ENCODE measurements at places on chromosomes 11 and 22.

DNA sequence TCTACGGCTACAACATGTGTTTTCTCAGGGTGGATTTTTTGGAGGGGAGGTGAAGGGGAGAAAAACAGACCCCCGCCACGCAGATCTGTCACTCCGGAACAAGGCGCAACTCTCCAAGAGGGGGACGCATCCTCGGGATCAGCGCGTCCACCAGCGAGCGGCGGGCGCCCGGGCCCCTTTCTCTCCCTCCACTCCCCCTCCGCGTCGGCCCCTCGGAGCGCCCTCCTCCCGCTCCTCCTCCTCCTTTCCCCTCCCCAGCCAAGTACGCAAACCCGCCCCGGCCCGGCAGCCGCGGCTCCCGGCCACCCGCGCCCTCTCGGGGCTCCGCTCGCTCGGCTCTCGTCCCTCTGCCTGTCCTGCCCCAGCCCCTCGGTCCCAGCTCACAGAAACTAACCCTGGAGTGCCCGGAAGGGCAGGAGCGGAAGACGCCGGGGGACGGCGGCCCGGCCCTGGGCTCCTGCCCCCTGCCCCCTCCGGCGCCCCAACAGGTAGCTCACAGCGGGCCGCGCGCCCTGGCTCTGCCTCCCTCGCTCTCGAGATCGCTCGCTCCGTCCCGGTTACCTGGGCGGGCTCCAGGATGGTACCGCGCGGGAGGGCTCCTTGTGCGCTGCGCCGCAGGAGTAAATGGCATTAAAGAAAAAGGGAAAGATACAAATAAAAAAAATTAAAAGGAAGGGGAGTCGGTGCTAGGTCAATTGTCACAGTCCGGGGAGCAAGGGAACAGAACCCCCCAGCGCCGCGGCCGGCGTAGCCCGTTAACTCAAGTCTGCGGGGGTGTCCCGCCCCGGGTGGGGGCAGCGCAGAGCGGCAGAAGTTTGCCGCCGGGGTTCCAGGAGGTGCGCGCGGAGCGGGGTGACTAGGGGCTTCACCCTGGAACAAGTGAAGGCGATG lies 131.4 kb upstream of the C11orf58 start:
- peak; percentile 53 for DNase-seq

DNA sequence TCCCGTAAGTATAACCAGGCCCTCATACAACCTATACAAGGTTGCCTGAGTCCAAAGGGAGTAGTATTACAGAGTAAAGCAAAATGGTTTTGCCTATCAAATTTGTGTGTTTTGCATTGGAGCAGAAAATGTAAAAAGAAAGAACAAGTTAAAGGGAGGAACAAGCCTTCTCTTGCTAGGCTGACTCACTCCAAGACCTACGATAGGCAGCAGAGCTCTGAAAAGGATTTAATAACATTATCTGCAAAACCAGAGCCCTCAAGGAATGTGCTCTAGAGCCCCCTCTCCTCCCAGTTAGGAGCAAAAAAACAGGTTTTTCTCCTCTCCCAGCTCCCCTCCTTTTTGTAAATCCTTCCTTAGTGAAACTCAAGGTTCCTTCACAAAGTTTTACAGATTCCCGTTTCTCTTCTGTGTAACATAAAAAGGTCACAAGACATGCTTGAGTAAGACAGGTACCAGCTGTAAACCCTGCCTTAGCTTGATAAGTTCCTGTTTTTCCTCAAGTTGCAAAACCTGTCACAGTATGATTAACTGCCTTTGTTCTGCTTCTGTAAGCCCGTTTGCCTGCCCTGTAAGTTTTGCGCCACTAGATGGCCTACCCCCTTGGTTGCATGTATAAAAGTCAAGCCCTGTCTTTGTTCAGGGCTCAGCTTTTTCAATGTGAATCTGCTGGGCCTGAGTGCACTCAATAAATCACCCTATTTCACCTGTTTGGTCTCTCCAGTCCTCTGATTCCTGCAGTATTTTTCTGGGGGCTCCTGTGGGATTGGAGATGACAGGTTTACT lies 498.2 kb downstream of the KCNA4 start:
- no peak for DNase-seq

DNA sequence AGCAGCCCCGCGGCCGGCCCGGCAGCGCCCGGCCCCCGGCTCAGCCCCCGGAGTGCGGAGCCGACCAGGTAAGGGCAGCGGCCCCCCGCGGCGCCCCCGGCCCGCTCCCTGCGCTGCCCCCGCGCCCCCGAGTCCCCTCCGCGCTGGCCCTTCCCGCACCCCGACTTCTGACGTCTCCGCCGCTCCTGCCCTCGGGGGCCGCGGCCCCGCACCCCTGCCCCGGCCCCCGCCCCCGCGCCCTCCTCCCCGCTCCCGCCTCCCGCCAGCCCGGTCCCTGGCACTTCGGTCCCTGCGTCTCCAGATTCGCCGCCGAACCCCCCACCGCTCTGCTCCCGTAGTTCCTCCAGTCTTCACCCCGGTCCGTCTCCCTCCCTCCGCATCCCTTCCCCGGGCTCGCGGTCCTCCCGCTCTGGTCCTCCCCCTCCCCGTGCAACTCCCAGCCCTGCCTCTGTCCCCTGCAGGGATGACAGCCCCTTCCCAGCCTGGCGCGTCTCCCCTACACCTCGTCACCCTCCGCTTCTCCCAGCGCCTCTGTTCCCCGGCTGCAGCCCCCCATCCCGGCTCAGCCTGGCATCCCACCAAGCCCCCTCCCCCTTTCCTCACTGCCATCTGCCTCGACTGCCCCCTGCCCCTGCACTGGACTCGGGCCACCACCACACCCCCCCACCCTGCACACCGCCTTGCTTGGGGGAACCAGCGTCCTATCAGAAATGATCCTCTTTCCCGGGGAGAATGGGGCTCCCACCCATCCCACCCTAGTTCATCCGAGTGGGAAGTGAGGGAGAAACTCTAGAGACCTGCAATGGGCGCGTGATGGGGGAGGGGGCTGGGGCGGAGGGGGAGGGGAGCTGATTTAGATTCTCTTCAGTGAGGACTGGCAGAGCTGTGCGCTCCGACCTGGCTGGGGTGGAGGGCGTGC lies 531 bp downstream of the GRIK4 start:
- DNase-seq: no peak

GRCh38 chr11:86523738-86524619 lies 148.4 kb downstream of the ME3 start:
- DNase-seq: no peak

- no peak for DNase-seq
Observed at GRCh38 chr11:72823105-72823804, 9.0 kb downstream of the ATG16L2 start.

DNA sequence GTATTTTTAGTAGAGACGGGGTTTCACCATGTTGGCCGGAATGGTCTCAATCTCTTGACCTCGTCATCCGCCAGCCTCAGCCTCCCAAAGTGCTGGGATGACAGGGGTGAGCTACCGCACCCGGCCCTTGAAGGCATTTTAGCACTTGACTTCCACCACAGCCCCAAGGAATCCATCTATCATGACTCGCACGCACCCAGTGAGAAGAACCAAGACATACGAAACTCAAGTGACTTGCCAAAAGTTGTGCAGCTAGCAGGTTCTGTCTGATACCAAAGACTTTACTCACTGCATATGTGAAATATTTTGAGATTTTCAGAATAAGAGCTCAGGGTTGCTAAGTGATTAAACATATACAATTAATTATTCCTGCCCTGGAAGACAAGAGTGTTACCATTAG lies 21.0 kb downstream of the FLI1 start:
- DNase-seq: no peak

DNA sequence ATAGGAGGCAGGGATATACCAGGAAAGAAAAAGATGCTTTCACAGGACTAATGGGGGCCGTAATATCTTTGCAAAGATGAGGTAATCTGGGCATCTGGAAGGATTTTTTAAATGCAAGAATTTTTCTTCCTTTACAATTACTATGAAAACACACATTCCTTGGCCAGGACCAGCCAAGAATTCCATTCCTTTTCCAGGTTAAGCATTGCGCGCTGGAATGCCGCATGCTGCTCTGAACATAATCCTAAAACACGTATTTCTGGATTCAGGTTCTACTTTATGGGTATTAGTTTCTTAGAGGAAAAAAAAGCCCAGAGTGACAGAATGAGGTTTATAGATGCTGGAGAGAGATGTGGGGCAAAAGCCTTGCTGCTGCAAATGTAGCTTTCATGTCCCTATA lies 99.4 kb upstream of the SORL1-AS1 start:
- no peak for DNase-seq

DNA sequence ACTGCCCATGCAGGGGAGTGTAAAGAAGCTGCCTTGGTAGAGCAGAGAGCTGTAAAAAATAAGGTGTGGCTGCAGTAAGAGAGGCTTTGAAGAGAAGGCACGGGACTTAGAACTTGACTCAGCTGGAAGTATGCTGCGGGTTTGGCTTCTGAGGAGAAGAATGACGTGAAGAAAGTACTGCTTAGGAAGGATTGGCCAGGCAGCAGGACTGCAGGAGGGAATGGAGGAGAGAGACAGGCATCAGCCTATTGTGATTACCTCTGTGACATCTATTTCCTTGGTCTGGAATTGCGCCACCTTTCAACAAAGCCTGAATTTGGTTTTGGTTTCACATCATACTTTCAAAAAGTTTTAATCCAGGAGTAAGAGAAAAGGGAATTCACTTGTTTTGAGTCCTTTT lies 22.5 kb downstream of the PRRG4 start:
- no peak for DNase-seq

DNA sequence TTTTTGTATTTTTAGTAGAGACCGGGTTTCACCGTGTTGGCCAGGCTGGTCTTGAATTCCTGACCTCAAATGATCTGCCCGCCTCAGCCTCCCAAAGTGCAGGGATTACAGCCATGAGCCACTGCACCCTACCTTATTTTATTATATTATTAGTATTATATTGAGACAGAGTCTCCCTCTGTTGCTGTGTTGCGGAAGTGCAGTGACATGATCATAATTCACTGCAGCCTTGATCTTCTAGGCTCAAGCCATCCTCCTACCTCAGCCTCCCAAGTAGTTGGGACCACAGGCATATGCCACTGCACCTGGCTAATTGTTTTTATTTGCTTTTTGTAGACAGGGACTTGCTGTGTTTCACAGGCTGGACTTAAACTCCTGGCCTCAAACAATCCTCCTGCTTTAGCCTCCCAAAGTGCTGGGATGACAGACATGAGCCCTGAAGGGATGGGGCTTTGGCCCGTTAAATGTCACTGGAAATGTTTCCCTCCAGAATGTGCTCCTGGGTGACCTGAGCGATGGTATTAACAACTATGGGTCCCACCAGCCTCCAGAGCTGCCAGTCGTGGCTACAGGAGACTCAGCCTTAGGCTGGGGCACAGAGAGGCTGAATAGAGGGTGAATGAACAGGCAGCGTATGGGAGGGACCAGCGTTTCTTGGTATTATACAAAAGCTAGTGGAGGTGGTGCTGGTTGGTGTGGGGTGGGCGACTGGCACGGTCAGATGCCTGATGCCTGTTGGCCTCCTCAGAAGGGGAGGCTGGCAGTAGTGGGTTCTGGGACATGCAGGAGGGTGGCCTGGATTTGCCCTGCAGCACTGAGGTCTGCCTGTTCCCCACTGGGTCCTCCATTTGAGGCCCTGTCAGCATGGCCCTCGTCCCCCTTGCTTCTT lies 7.3 kb downstream of the TANGO2 start:
- DNase-seq: no peak

- DNase-seq: no peak
Observed at GRCh38 chr11:123084454-123084853, 22.5 kb upstream of the HSPA8 start.

- no peak for DNase-seq
Observed at GRCh38 chr22:16956290-16956689, 51.7 kb downstream of the GAB4 start.

DNA sequence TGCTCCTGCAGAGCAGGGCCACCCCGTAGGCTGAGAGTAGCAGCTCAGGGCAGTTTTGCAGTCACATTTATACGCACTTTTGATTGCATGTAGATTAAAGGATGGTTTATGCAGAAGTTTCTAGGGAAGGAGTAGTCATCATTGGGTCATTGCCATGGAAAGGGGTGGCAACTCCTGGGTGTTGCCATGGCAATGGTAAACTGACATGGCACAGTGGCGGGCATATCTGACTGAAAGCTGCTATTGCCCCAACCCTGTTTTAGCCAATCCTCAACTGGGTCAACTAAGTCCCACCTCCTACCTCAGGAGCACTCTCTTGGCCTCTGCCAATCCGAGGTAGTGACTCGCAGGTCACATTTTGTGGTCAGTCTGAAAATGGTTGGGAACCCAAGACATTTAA lies 2.4 kb upstream of the ARSA start:
- no peak for DNase-seq

- no peak for DNase-seq
Observed at GRCh38 chr22:24471570-24471969, 23.6 kb upstream of the UPB1 start.

- DNase-seq: no peak
Observed at GRCh38 chr11:71946144-71946571, 17.3 kb downstream of the RNF121 start.

GRCh38 chr11:19435306-19435989 lies 194.7 kb upstream of the E2F8 start:
- DNase-seq: no peak

DNA sequence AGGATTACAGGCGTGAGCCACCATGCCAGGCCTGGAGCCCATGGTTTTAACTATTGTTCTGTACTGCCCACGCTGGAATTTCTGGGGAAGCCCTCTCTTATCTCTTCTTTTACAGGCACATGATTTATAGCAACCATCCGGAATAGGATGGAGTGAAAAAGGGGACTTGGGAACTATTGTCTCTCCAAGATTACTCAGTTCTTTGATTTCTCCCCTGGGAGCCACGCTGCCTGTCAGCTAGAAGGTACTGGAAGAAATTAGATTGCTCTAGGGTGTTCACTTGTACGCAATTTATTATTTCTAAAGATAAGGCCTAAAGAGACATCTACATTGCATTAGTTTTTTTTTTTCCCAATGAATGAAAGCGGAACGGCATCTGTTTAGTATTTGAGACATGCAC lies 65.6 kb upstream of the PTPRJ start:
- DNase-seq: no peak

- DNase-seq: no peak
Observed at GRCh38 chr11:100984668-100985067, 144.9 kb downstream of the PGR start.

- no peak for DNase-seq
Observed at GRCh38 chr11:45848654-45849081, 1.4 kb downstream of the CRY2 start.

- no peak for DNase-seq
Observed at GRCh38 chr11:72758690-72759389, 6.6 kb upstream of the ARAP1 start.

DNA sequence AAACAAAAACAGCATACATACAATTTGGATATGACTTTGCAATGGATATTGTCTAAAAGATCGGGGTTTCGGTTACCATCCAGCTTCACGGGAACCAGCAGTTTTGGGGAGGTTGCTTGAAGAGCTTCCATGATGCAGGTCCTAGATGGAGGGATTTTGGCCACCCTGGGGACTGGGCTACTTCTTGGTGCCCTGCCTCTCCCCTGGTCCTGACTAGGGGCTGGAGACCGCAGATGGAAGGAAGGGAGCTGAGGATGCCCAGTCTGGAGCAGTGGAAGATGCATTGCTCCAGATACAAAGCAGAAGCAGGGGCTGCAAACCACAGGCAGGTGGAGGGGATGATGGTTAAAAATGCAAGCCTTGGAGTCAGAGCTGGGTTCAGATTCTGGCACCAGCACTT lies 13.5 kb downstream of the SOX10 start:
- no peak for DNase-seq

- no peak for DNase-seq
Observed at GRCh38 chr22:33139937-33140336, 81.8 kb upstream of the SYN3 start.

All from neuronal stem cell (in vitro differentiated cells).